ENCODE measurements at places on chromosomes 13 and 19.

DNA sequence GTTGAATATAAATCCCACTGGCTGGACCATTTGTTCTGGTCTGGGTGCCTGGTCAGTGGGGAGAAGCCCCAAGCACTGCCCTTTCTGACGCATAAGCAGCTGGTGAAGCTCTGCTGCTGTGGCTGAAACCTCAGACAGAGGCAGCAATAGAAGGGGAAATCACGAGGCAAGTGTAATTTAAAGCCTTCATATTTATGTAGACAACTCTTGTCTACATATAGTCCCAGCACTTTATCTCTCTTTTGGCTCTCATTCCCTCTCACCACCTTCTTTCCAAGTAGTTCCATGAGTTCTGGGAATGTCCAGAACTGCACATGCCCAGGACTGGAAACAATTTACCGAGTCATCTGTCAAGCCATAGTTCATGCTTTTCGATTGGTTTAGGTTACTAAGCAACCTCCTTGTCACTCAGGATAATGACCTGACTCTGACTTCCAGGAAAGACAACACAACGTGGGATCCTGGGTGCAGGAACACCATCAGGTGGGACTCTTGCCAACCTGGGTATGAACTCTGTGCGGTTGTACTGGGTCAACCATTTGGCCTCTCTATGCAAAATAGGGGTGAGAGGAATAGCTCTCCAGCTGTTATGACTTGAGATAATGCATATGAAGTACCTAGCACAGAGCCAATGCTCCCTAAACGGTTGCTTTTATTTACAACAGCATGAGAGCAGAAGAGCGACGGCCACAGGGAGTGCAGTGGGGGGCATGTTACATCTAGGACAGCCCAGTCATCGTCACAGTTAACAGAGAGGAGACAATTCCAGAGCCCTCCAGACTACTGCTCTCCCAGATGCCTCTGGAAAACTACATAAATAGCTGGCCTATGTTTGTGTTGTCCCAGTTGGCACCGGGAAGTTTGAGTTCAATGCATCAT lies 321.9 kb downstream of the FOXO1 start:
- DNase-seq: no peak

GRCh38 chr13:100211016-100211710 lies 122.3 kb downstream of the PCCA start:
- DNase-seq: no peak

- DNase-seq: no peak
Measured at GRCh38 chr19:29520390-29520789, 5.4 kb upstream of the VSTM2B start.

GRCh38 chr19:2233601-2234280 lies 2.4 kb downstream of the PLEKHJ1 start:
- no peak for DNase-seq

DNA sequence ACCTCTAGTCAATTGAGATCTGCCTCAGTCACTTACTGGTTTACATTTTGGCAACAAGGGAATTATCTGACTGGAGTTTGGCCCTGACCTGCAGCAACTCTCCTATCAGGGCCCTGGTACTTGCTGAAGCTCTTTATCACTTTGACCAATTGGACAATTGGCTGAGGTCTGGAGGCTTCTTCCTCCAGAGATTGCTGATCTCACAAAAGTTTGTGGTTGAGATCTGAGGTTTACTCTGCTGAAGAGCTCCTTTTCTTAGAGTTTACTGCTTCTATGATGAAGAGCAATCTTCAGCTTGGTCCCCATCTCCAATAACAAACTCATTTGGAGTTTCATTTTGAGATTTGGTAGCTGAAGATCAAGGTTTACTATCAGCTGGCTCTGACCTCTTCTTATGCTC lies 276.9 kb upstream of the SGCG start:
- DNase-seq: no peak

- no peak for DNase-seq
Measured at GRCh38 chr19:50690439-50690838, 29.2 kb downstream of the SHANK1 start.
